Stimulated activated CD8-positive, alpha-beta memory T cell treated with anti-CD3 and anti-CD28 coated beads, Interleukin-7, amount 100 ng/mL, for 1 hour (primary cell): ENCODE measurements at places on chromosomes 3 and 15.

- DNase-seq = no peak
Measured at GRCh38 chr3:123658118-123658851, 73.4 kb upstream of the HACD2 start.

DNA sequence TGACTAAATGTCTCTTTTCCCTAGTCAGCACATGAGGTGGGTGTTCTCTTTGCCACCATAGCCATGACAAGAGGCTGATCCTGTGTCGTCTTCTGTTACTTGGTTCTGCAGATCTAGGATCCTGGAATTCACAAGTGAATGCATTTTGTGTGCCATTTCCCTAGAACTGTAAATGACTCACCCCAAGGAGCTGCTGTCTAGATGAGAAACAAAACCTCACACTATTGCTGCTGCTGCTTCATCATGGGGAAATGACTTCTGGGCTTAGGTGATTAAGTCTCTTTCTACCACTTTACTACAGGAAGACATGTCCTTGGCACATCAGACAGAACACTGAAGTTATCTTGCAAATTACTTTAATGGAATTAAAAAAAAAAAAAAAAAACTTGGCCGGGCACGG lies 54.9 kb downstream of the SLCO3A1 start:
- DNase-seq = no peak

GRCh38 chr15:77064063-77064462 lies 6.8 kb downstream of the TSPAN3 start:
- DNase-seq = no peak

- no peak for DNase-seq
Measured at GRCh38 chr15:25346371-25346770, 92.5 kb downstream of the UBE3A start.

DNA sequence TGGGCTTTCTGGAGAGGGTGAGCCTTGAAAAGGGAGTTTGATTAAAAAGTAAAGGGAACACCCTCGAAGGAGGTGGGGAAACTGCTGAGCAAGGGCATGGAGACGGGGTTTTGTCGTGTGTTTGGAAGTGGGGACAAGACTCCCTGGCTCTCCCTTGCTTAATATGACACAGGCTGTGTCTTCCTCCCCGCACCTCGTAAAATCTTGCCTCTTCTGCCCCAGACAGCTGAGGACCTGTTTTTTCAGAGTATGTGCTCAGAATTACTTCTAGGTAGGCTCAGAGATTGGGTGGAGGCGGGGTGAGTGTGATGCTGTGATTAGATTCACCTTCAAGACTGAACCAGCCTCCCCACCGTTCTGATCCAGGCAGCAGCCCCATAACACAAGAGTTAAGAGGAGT lies 244.4 kb upstream of the TLE3 start:
- DNase-seq = no peak

- DNase-seq = no peak
Measured at GRCh38 chr3:182384221-182384620, 409.1 kb upstream of the ATP11B start.

DNA sequence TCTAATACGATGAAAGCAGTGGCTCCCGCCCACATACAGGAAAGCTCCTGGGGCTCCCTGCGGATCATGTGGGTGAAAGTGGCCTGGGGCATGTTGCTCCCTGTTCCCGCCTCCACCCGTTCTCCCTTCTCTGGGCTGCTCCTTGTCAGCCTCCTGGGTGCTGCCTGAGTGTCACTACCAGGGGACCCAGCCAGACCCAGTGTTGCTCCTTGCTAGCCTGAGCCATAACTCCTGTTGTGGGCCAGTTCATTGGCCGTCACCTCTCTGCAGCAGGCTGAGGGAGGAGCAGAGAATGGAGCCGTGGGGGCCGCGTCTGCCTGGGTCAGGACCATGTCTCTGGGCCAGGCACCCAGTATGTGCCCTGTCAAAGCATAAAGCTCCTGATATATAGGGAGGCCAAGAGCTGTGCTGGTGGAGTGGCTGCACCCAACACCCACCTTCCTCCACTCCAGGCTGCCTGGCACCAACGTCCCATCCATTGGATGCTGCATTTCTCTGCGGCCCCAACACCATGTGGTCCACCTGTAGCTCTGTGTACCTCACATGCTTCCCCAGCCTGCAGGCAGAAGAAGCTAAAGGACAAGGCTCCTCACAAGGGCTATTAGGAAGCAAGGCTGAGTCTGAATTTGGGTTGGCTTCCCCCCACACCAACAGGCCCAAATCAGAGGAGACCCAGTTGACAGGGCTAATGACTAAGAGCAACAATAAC lies 40.5 kb downstream of the KLF13 start:
- no peak for DNase-seq

DNA sequence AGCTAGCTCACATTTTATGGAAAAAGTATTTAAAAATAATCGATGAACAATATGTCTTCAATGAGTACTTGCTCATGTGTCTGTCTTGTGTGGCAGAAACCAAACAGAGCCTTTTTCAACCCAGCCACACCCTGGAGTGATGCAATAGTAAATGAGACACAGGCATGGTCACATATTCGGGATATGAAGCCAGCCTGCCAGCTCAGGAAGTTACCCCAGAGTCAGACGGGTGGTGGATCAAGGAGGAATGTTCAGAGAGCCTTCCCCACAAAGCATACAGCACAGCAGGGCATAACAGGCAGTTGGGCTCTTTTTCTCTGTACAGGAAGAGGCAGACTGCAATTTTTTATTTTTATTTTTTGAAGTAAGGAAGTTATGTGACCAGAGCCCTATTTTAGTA lies 27.3 kb downstream of the LARP6 start:
- no peak for DNase-seq

- DNase-seq = no peak
Measured at GRCh38 chr3:71033681-71034220, 549.8 kb downstream of the FOXP1 start.

DNA sequence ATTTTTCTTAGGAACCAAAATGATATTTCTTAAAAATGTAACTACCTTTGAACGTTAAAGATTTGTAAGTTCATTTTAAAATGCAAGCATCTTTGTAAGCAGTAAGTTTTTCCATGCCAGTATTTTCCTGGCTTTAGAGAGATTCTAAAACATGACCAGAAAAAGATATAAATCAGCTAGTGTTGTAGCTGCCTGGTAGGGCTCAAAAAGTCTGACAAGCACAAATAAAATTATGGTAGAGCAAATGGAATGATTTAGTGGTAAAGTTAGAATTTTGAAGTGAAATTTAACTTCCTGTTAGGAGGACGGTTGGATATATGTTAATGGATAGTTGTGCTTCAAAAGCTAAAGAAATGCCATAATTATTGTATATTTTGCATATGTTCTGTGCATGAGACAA lies 29.7 kb downstream of the GABRR3 start:
- DNase-seq = no peak

DNA sequence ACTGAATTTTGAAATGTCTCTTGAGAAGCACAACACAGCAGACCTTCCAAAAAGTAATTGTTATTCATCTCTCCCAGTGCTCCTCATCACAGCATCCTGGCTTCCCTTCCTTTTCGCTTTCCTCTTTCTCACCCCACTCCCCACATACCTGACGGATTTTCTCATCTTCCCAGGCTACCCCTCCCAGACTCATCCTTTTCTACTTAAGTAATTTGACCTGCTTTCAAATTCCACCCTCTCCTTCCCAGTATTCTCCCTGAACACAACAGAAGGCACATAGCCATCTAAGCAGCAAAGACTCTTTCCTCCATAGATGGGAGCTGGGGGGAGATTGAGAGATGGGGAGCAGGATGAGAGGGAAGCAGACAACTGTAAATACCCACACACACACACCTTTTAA lies 187.1 kb upstream of the STT3B start:
- DNase-seq = no peak

DNA sequence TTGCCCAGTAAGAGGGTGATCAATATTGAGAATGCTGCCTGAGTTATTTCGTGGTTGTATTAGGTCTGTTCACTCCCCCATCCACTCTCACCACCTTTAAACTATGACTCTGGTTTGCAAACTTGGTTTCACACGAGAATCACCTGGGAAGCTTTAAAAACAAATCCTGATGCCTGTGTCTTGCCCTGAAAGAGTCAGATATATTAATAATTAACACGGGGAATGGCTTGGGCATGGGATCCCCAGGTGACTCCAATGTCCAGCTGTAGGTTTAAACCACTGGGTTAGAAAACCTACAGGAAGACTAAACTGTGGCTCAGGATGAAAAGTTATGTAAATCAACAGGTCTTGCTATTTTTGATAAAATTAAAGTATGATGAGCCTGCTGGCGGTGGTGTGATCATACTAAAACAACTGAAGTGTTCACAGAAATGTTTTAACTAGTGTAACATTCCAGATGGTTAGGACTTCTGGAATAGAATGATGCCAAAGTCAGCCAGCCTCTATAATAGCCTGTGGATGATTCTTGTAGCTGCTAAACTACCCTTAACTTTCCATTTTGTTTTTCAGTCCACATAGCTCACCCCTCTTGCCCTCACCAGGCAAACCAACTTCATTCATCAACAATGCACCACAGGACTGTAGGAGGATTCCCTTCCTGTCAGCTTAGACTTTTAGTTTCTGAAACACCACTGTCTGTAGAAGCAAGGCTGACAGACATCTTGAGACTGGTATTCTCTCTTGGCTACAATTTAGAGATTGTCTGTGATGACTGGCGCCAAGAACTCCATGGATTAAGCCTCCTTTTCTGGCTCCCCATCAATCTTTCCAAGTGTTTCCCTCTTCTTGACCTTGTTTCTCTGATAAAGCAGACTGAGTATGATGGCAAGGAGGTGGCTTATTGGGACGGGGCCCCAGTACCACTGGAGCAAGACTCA lies 119.1 kb upstream of the ADAMTS9 start:
- DNase-seq = no peak

DNA sequence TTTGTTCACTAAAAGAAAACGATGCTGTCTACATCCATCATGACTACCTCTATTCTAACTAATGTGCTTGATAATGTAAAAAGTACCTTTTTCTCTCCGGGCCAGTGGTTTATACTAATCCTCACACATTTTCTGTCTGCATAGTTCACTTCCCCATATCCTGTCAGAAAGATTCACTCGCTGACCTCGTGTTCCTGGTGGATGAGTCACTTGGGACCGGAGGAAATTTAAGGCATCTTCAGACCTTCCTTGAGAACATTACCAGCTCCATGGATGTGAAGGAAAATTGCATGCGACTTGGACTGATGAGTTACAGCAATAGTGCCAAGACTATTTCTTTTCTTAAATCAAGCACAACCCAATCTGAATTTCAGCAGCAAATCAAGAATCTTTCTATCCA lies 33.8 kb downstream of the COL6A5 start:
- no peak for DNase-seq

GRCh38 chr3:123613543-123613942 lies 28.7 kb upstream of the HACD2 start:
- no peak for DNase-seq

- DNase-seq = no peak
Measured at GRCh38 chr3:14905055-14905657, 42.2 kb upstream of the NR2C2 start.

- no peak for DNase-seq
Measured at GRCh38 chr3:127676456-127676855, 3.7 kb downstream of the ABTB1 start.

- DNase-seq = no peak
Measured at GRCh38 chr3:50327129-50327528, 894 bp downstream of the TUSC2 start.
